Ureter (tissue), 1 donor: ENCODE measurements at places on chromosomes 12 and 14. TPM values are rescaled to one million over a fixed set of nuclear protein-coding genes. Genes with fewer than 3 reads are reported as not detected.

RFX4 gene
- not detected for total RNA-seq

STYK1 gene
- 13.2 TPM for total RNA-seq

MUCL1 gene
- not detected for total RNA-seq

FAM181A gene
- not detected for total RNA-seq

ACOT4 gene
- total RNA-seq: 4.7 TPM

RGS6 gene
- 1.1 TPM for total RNA-seq

PRKAB1 gene
- 72.3 TPM for total RNA-seq

GRIN2B gene
- total RNA-seq: 0.03 TPM

TDP1 gene
- 18.9 TPM for total RNA-seq

HOXC9 gene
- 1.7 TPM for total RNA-seq

MYL6B gene
- 37.8 TPM for total RNA-seq

PRR4 gene
- total RNA-seq: 7.3 TPM

CALM1 gene
- total RNA-seq: 335 TPM

SERPINA9 gene
- not detected for total RNA-seq

RNASE3 gene
- not detected for total RNA-seq

NFATC4 gene
- 67.2 TPM for total RNA-seq

APAF1 gene
- 19.2 TPM for total RNA-seq

LRTM2 gene
- total RNA-seq: not detected

CLECL1 gene
- total RNA-seq: 0.91 TPM

ZBTB39 gene
- 7.5 TPM for total RNA-seq

AKAP6 gene
- 16.5 TPM for total RNA-seq

TRMT61A gene
- 22.4 TPM for total RNA-seq

IAPP gene
- not detected for total RNA-seq

KRT80 gene
- total RNA-seq: 4.6 TPM

MAP1LC3B2 gene
- total RNA-seq: not detected

FIGNL2 gene
- total RNA-seq: 0.91 TPM

SLC2A13 gene
- 8.5 TPM for total RNA-seq

FOXN4 gene
- total RNA-seq: not detected

MYO1H gene
- not detected for total RNA-seq

GNG2 gene
- total RNA-seq: 10.0 TPM

C12orf60 gene
- total RNA-seq: 0.99 TPM
